ENCODE measurements at places on chromosomes 11 and 22. TPM values are rescaled to one million over a fixed set of nuclear protein-coding genes. Genes with fewer than 3 reads are reported as not detected.
A peak's percentile ranks its signal among the peaks of the same experiment; 100 is the strongest.

- DNase-seq: peak; percentile 3
These were observed 90.3 kb upstream of the SEZ6L start for GRCh38 chr22:26079009-26079408.

DNA sequence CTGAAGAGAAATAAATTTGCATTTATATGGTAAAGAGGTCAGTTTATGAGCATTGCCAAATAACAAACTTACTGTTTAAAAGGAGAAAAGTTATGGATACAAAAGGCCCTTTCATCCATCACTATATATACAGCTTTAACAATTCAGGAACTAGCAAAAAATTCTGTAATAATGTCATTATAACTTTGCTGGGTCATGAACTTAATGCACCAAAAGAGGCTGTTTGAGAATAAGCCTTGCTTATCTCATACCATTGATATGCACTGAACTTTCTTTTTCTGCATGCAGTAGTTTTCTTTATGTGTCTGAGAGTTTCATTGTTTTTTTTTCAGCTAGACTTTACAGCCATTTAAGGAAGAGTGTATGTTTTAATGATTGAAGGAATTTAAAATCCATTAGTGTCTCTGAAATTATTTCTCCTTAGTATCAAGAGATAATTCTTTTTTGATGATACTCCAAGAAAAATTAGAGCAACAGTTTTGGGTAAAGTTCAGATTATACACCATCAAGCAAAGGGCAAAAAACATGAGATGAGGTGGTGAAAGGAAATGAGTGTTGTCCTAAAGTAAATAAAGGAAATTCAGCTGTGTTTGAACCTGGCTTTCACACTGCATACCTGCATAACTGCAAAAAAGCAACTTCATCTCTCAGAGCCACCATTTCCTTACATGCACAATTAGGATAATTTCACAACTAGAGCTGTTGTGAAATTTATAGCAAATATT lies 188.2 kb upstream of the ANO3 start:
- DNase-seq: no peak

DNA sequence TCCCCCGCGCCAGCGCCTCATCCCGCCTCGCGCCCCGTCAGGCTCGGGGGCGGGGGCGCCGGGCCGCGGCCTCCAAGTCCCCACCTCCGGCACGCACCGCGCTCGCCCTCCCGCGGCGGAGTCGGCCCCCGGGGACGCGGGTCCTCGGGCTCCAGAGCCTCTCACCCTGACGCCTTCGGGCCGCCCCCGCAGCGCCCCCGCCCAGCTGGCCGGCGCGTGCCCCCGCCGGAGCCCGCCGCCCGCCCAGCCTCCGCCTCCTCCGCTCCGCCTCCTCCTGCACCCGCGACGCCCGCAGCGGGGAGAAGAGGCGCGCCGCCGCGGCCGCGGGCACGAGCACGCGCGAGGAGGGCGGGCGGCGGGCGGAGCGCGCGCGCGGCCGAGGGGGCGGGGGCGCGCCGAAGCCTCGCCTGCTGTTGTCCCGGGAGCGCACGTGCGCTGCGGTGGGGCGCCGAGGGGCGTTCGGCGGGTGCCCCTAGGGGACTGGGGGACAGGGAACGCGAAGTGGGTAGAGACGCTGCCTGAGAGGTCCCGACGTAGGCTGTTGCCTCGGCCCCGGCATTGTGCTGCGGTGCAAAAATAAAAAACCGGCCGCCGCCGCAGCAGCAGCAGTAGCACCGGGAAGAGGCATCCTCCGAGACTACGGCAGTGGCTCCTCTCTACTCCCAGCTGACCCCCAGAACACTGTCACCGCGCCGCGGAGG lies 87.4 kb upstream of the ARHGAP32 start:
- DNase-seq: peak; percentile 80

GRCh38 chr11:85751724-85752123 lies 59.2 kb downstream of the SYTL2 start:
- no peak for DNase-seq

DNA sequence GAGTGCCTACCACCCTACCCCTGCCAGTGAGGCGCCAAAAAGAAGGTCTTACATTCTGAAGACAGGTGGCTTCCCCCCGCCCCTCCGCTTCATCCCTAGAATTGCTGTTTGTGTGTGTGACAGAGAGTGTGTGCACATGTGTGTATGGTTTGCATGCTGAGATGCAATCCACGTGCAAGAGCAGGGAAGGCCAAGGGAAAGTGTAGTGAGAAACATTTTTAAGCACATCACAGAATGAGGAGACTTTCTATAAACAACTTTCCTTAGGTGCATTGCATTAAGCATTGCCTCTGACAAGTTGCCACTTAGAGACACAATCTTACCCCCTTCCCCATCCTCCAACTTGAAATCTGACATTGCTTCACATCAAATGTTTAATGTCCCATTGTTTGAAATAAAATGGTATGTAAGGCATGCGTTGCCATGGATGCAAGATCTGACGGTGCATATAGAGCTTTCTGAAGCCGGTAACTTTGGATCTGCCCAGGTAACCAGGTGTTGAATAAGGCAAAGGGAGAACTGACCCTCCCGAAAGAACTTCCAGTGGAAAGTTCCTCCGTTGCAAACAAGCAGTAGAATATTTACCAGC lies 21.4 kb downstream of the FJX1 start:
- no peak for DNase-seq

- no peak for DNase-seq
These were observed 1.5 kb downstream of the EMID1 start for GRCh38 chr22:29207243-29207550.

GRCh38 chr11:9495803-9496514 lies 35.1 kb downstream of the ZNF143 start:
- DNase-seq: no peak

DNA sequence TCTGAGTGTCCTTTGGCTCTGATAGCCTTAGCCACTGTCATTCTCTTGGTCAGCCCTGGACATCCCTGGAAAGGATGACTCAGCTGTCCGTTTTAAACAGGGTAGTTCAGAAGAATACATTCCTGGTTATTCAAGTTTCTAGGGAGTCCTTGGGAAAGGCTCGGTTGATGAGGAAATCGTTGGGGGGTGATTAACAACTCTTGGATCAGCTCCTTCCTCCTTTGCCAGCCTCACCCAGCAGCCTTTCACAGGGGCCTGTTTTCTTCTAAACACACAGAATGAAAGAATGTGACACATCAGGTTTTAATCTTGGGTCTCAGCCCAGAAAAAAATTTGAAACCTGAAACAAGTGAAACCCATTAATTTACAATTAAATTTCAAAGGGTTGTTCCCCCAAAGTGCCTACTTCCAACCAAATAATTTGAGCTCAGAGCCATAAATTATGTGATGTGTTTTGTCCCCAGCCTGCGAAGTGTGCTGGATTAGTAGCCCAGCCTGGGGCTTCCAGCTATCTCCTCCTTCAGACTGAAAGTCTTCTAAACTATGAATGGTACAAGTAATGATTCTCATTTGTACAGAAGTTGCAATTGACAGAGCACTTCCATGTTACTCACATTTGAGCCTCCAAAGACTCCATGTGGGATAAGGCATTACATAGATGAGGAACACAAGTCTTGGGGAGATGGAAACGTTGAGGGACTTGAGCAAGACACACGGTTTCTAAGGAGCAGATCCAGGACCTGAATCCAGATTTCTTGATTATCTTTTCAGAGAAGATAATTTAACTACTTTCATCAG lies 19.3 kb upstream of the MRGPRX2 start:
- DNase-seq: peak; percentile 91

- peak; percentile 8 for DNase-seq
These were observed 242.6 kb upstream of the FAT3 start for GRCh38 chr11:91981995-91982394.

DNA sequence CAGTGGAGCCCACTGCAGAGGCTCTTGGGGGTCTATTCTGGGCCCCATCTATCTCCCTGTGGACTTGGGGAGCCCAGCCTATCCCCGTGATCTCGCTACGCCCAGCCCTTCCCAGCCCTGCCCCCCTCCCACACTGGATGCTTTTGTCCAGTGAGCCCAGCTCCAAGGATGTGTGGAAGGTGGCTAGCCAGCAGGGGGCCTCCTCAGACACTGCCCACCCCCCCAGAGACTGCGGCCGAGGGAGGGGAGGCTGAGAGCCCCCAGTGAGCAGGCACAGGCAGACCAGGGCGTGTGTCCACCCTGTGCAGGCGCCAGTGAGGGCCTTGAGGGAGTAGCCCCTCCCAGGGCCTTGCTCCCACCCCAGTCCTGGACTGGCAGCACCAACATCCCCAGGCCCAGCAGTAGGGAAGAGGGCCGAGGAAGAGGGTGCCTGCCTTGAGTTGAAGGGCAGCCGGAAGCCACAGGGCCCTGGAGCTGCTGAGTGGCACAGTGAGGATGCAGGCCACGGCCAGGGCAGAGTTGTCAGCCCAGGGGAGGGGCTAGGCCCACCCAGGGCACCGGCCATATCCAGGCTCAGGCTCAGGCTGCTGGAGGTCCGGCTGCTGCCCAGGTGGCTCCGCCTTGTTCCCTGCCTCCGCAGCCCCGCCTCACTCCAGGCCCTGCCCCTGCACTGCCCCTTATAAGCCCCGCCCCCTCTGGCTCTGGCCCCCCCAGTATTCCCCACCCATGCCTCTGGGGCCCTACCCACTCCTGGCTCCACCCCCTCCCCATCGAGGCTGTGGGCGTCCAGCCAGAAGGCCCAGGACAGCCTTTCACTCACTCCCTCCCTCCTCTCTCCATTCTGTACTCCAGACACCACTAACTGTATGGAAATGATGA lies 28.0 kb downstream of the MOB2 start:
- peak; percentile 19 for DNase-seq

GRCh38 chr11:101127699-101128570 lies 1.7 kb downstream of the PGR start:
- no peak for DNase-seq

- no peak for DNase-seq
These were observed 24.9 kb downstream of the FDX1 start for GRCh38 chr11:110454609-110455008.

The PLAAT2 gene
- total RNA-seq: not detected

The OR51E2 gene
- not detected for total RNA-seq

The LDHAL6A gene
- total RNA-seq: not detected

The CNGA4 gene
- not detected for total RNA-seq

The OR4B1 gene
- not detected for total RNA-seq

The CRYBB3 gene
- total RNA-seq: not detected

The CARNS1 gene
- total RNA-seq: not detected

The SPON1 gene
- total RNA-seq: 0.10 TPM

The HEPHL1 gene
- 0.10 TPM for total RNA-seq

The H19 gene
- total RNA-seq: 0.72 TPM

The AIFM3 gene
- total RNA-seq: 0.39 TPM

The MIAT gene
- total RNA-seq: 0.39 TPM
